Activated T-helper 1 cell treated with Interleukin-2 at 50 U/mL for 16 hours (primary cell): ENCODE measurements at places on chromosomes 5 and 9.

- DNase-seq = no peak
These were observed 119.4 kb downstream of the IRX1 start for GRCh38 chr5:3715062-3715461.

DNA sequence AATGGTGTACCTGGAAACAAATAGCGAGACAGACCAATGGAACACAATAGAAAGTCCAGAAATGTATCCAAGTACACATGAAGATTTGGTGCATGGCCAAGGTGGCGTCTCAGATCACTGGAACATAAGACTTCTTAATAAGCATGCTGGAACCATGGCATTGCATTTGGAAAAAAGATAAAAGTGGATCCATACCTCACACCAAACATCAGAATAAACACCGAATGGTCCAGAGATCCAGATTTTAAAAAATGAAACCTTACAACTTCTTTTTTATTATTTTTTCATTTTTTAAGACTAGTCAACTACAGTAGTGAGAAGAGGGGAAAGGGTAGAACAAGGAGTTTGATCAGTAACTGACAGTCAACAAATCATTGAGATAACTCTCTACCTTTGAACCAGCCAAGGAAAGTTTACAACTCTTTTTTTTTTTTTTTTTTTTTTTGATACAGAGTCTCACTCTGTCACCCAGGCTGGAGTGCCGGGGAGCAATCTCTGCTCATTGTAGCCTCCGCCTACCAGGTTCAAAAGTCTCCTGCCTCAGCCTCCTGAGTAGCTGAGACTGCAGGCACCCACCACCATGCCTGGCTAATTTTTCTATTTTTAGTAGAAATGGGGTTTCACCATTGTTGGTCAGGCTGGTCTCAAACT lies 8.8 kb upstream of the DUSP1 start:
- DNase-seq = no peak

GRCh38 chr9:129885018-129885669 lies 49.9 kb downstream of the USP20 start:
- DNase-seq = no peak

GRCh38 chr5:159746707-159747106 lies 169.6 kb upstream of the ADRA1B start:
- no peak for DNase-seq

- DNase-seq = no peak
These were observed 408.4 kb downstream of the SPOCK1 start for GRCh38 chr5:137090721-137091120.

GRCh38 chr5:3590161-3590966 lies 5.3 kb upstream of the IRX1 start:
- DNase-seq = no peak
